ENCODE measurements at places on chromosomes 1 and 21.
A peak's percentile ranks its signal among the peaks of the same experiment; 100 is the strongest.

GRCh38 chr1:201060586-201060985 is 37.1 kb upstream of the KIF21B start:
- no peak for DNase-seq

DNA sequence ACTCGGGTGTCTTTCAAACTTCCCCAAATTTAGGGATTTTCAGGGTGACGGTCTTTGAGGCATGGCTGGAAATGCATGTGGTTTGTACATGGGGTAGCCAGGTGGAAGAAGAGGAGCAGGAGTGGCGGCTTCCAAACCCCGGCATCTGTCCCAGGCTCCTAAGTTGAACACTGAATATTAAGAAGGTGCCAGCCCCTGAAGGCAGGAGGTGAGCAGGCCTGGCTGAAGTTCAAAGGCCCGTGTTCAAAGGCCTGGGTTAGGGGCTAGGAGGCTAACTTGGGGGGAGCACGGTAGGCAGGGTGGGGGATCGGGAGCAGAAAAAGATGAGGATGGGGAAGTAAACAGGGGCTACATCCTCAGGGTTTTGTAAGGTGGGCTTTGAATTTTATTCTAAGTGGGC is 42.8 kb downstream of the ELK4 start:
- DNase-seq: no peak

- no peak for DNase-seq
Measured at GRCh38 chr1:200774311-200774710, 35.6 kb downstream of the CAMSAP2 start.

DNA sequence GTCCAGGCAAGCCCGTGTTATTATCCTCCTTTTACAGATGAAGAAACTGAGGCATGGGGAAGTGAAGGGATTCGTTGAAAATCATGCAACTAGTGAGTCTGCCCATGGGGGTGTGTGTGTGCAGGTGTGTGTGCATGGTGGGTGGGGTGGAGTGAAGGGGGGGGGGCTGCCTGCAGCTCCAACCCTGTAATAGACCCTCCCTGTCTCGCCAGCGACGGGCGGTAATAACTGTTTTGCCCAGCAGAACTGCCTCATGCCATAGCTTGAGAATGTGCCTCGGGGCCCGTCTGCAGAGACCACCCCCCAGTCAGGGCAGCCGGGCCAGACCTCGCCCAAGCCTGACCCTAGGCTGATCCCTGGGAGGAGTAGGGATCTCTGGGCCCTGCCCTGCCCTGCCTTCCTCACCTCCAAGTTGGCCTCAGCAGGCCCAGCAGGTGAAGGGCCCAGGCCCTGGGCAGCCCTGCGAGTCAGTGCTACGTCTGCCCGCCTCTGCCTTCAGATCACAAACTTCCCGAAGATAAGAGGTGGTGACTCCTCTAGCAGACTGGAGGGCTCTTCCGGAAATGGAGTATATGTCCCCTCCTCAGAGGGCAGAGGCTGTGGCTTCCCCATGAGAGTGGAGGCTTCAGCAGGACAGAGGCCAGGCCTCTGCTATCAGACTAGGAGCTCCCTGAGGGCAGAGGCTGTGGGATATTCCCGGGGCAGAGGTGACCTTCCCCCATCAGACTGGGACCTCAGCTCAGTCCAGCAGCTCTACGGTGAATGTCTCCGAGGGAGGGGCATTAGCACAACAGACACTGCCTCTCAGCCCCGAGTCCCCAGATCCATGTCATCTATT is 15.7 kb upstream of the EPHA2 start:
- no peak for DNase-seq

DNA sequence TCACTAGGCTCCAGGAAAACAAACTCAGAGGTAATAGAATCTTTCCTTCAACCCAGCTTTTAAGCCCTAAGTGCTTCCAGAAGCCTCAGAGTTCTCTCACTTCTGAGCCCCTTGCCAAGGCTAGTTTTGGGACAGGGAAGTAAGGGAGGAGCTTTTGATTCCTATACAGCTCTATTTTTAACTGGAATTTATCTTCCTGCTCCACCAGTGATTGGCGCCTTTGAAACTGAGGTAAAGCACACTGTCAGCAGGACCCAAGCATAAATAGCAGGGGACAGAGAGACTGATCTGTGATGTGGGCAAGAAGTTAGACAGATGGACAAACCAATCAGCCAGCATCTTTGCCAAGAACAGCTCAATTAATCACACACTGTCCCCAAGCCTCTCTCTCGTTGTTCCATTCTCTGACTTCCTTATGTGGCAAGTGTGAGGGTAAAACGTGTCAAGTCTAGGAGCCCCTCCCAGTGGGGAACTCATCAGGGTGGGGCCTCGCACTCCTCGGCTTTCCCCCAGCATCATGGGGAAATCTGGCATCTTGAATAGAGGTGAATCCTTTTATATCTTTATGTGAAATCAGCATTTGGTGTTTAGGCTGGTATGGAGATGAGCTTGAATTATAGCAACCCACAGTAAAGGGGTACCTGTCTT is 40.2 kb upstream of the MPZL1 start:
- no peak for DNase-seq

DNA sequence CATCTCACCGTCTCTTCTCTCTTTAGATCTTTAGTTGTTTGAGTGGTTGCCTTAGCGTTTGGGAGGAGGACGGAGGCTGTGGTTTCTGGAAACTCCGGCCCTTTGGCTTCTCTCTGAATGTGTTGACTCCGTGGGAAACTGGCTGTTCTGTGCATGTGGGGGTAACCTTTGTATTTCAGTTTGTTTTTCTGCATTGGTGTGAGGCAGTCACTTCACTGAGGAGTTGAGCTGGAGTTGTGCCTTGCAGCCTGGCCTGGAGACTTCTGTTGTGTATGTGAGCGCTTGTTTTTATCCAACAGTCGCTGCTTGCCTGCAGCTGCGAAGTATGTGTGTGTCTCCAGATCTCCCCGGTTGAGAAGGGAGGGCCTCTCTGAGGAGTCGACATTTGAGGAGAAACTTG is 33.6 kb downstream of the CLDN14 start:
- no peak for DNase-seq

GRCh38 chr1:153945131-153945794 is 1.3 kb downstream of the DENND4B start:
- peak; percentile 62 for DNase-seq

- no peak for DNase-seq
Measured at GRCh38 chr1:45545553-45546310, 4.9 kb upstream of the AKR1A1 start.

- DNase-seq: no peak
Measured at GRCh38 chr1:181483285-181484195, at the start of gene CACNA1E. Gene CACNA1E, plus strand, starts transcription at chr1:181483517. Its CDS starts 228 bp downstream, at chr1:181483745.

GRCh38 chr1:27127419-27127818 is 27.5 kb downstream of the SLC9A1 start:
- DNase-seq: no peak

- no peak for DNase-seq
Measured at GRCh38 chr1:81708250-81708649, 92.5 kb upstream of the ADGRL2 start.

GRCh38 chr21:15929536-15929935 is 199.8 kb downstream of the USP25 start:
- no peak for DNase-seq

DNA sequence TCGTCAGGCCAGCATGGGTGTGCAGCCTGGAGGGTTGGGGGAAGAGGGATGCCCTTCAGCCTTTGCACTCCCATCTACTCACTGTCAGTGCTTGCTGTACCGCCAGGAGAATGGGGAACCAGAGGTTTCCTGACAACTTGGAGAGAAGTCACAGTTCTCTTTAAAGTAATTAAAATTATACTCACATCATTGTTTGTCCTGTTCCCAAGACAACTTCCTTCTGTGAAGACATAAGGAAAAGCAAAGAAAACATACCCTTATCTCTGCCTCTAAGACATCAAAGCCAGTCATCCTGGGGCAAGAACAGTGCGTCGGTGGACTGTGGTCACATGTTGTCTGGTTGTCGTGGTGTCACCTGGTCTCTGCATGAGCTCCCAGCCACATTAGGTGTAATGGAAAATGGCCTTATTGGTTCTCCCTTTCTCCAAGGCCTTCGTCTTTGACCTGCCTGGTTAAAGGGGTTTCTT is 17.6 kb downstream of the TRAF5 start:
- DNase-seq: no peak

DNA sequence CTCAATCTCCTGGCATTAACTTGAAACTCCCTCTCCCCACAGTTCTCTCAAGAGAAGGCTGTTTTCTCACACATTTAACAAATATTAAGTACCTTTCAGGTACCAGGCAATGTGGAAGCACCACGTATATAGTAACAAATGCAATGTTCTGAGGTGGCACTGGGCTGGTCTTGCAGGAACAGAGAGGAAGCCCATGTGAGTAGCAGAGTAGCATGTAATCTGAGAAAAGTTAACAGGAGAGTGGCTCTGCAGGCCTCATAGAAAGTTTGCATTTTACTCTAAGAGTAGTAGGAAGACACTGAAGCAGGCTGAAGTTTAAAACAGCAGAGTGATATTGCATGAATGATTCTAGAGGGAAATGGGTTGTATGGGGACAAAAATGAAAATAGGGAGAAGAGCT is 21.0 kb downstream of the ZNF281 start:
- no peak for DNase-seq
